NCI-H774 (cell line): ENCODE measurements at places on chromosomes 2 and 18.

DNA sequence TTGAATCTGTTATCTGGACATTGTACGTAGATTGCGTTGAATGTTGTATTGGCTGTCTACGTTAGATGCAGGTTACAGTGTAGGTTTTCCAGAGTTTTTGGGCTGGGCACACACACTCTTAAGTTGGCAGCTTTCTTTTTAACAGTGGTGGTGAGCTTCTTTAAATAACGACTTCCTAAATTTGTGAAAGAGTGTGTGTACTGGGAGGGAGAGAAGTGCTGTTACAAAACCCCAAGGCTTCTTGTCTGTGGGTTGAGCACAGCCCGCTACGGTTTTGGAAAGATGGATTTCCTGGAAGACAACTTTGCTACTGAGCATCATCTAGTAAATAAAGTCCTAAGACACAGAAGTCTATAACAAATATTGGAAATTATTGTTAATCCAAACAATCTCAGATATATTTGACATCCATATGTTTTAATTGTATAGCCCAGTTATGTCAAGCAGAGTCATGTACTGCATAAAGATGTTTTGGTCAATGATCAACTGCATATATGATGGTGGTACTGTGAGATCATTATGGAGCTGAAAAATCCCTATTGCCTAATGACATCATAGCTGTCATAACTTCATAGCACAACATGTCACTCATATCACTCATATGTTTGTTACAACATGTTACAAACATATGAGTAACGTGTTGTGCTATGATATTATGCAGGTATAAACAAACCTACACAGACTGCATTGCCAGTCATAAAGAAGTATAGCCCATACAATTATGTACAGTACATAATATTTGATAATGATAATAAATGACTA, 7.9 kb upstream of the THUMPD2 start:
- no peak for DNase-seq

- no peak for DNase-seq
Observed at GRCh38 chr18:5309888-5310470, 14.5 kb upstream of the ZBTB14 start.

DNA sequence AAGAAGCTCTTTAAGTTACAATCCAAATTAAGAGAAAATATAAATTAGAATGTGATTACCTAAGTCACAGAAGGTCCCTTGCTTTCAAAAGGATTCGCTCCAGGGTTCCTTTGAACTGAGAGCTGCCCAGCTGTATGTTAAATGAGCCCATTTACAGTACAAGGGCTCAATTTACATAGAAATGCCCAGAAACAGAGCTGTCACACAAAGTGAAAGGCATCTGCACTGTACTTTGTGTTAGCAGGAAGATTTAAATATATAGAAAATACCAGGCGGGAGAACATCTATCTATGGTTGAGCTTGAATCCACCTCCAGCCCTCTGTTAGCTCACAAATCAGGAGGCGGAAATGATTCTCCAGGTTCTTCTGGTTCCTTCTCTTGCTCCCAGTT, 272.9 kb downstream of the PAX3 start:
- DNase-seq = peak; percentile 26

DNA sequence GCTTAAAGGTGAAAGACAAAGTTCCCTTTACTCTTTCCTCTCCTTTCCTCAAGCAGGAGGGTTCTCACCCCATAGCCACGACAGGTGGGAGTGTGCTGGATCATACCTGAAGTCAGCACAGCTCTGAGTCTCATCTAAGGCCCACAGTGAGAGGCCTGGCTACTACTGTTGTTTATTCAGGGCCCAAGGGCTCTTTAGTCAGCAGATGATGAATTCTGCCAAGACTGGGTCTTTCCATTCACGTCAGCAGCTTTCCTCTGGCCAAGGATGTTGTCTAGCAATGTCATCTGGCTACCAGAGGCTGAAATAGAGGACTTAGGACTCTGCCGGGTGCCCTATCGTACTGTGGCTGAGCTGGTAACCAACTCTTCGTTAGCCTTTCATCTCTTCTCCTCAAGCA, 308.4 kb upstream of the THUMPD2 start:
- DNase-seq = no peak

- no peak for DNase-seq
Observed at GRCh38 chr2:3321825-3322224, 55.8 kb downstream of the EIPR1 start.

GRCh38 chr18:9915291-9916076, 1.7 kb downstream of the VAPA start:
- DNase-seq = no peak

DNA sequence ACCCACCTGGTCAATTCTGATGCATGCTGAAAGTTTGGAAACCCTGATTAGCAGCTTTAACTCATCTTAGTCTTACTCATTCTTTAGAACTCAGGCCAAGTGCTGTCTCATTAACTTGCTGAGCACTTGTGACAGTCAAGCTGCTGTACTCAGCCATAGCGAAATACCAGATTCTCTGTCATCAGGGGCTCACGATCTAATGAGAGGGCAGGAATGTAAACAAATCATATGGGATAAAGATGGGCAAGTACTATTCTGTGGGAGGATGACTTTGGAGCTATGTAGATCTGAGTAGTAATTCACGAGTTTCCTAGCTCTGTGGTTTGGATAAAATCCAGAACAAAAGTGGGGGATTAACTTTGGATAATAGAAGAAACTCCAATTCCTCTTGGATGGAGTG, 376.6 kb downstream of the HRH4 start:
- no peak for DNase-seq

- no peak for DNase-seq
Observed at GRCh38 chr2:7017671-7018281, 100.6 kb downstream of the RNF144A start.

GRCh38 chr2:195006856-195007255, 650.2 kb upstream of the SLC39A10 start:
- DNase-seq = no peak

DNA sequence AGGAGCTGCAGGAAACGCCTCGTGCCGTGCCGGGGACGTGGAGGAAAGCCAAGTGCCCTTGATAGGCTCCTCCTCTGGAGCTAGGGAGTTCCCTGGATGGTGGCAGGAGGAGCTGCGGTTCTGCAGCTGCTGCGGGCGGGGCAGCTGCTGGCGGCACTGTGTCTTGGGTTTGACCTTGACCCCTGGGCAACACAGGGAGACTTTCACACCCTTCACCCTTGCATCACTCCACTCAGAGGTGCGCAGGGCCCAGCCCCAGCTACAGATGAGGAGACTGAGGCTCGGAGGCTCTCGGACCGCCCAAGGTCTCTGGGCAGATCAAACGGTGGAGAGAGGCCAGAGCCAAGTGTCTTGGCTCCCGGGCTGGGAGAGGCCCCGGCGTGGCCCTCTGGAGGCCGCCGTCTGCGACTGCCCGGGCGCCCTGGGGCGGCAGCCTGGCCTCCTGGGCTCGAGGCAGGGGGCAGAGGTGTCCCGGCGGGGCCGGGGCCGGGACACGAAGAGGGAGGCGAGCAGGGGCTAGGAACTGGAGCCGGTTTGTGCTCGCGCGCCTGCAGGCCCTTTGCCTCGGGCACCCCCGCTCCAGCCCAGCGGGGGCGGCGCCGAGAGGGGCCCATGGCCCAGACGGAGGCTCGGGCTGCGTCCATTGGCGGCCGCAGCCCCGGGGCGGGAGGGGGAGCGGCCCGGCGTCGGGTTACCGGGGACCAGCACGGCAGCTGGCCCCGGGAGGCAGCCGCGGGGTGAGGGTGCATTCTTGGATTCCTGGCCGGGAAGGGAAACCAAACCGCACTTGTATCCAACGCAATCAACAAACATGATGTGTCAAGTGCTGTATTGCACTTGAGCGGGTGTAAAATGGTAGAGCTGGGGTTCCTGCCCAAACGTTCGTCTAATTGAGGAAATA, 129.6 kb upstream of the SLC1A4 start:
- peak; percentile 55 for DNase-seq

DNA sequence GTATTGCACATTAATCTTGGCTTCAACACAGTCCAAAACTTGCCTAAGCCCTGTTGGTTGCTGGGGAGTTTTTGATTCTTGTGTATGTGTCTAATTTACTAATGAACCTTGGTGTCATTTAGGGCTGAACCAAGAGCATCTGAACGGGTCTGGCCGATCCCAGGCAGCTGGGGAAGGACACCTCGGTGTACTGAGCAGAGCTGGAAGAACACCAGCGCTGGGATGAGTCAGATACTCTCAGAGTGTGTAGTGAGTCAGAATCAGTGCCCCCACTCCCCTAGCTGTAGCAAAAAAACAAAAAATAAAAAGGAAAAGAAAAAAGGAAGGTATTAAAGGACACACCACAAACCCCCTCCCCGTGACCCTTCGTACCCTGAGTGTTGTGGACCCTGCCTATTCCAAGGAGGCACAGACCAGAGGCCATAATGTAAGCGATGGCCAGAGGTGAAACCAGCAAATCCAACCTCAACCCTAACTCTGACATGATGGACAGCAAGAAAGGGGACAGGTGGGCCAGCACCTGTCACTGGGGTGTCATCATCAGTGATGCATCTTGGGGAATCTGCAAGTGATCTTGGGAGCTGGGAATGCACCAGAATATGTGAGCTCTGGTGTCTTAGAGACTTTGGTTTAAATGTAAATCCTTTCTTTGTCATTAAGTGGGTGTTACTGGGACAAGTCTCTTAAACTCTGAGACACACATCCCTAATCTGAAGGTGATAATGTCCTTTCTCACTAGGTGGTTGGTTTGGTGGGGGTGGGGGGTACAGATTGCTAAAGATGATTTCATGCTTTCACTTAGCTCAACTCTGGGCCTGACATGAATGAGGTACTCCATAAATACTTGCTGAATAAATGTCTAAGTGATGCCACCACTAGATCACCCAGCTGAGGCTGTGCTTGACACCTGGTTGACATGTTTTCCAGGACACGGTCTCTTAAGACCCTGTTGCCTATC, 34.2 kb upstream of the NCOA1 start:
- no peak for DNase-seq

- DNase-seq = no peak
Observed at GRCh38 chr2:234309431-234309830, 187.4 kb downstream of the ARL4C start.

- DNase-seq = no peak
Observed at GRCh38 chr2:37575780-37576179, 95.7 kb downstream of the CDC42EP3 start.

DNA sequence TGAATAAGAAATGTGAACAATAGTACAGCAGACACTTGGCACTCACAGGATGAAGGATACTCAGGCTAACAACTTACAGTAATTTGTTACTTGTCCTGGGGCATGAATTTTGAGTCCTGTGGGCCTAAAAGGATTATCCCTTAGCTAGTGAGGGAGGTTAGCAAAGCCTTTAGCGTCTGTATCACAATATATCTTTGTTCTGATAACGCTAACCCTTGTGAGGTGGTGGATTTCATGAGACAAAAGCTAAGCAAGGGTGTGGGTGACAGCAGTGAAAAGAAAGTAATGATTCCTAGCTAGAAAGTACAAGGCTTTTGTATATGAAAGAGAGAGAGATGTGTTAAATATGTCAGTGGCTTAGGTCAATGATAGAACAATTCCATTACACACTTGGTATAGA, 46.8 kb upstream of the TTC21B start:
- no peak for DNase-seq

GRCh38 chr2:47636176-47636575, 146.8 kb upstream of the MSH6 start:
- DNase-seq = no peak

DNA sequence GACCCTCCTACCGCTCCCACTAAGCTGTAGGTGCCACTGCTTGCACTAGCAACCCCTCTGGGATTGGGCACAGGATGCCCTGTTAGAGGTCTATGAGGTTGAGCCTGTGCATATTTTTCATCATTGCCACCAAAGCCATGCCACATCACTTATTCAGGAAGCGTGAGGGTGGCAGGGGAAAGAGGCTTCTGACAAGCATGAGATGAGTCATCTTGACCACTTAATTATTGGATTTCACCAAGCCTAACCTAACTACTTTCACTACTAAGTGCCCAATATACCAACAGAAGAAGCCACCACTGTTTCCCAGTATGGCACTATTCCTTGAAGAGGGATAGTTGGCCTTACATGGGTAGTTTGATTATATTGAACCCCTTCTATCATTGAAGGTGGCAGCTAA, 181.3 kb upstream of the EPHA4 start:
- DNase-seq = no peak

DNA sequence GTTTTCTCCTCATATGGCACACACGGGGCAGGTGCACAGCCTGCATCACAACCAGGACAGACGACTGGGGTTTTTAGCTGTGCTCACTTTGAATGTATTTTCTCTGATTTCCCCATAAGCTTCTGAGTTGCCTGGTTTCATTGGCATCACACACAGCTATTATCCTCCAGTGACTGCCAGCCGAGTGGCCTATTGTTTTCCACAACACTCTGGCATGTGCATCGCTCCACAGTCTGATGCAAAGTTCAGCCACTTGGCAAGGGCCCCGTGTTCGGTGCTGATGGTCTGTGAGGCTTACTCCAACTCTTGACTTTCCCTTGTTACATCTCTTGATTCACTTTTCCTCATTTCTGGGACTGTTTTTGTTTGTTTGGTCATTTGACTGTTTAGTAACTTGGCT, 593.1 kb downstream of the CBLN2 start:
- no peak for DNase-seq

DNA sequence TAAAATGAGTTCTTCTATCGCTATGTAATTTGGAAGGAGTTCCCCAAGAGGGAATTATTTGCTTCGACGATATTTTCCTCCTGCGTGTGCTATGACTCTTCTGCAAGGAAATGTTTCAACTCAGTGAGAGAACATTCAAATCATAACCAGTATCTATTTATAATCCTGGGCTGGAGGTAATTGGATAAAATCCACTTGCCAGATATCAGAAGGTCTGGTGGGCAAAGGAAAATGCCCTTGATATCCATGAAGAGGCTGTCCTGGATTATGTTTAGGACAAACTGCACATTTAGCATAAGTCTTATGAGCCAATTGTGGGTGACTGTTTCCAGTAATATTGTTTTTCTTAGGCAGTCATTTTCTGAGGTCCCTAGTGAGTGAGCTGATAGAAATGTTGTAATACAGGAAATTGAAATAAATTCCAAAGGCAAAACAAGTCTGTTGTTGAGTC, 17.7 kb downstream of the RPIA start:
- DNase-seq = no peak

DNA sequence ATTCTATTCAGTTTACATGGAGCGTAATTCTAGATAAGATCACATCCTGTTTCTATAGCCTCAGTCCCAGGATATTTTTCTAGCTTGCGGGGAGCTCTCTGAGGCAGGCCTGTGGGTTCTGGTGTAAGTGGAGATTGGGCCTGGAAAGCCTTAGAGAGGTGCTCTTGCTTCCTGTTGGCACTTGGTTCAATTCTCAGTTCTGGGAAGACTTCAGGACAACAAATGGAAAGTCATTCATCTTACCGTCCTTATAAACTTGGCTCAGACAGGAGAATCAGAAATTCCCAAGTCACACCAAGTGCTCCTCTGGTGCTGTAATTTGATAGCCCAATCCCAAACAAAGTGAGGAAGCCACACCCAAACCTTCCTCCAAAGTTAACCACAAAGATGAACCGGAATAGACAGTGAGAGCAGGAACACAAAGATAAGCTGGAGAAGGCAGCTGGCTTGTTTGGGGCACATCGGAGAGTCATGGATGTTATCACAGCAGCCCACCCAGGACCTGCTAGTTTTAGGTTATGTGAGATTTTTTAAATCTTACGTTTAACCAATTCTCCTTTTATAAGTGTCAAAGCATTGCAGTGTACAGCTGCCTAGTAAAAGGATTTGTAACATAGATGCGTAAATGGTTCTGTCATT, 144.3 kb upstream of the MAP3K20 start:
- DNase-seq = no peak

- no peak for DNase-seq
Observed at GRCh38 chr2:44388877-44389276, 27.1 kb downstream of the CAMKMT start.
